Neural crest cell (in vitro differentiated cells): ENCODE measurements at places on chromosomes 13 and 19. TPM values are rescaled to one million over a fixed set of nuclear protein-coding genes. Genes with fewer than 3 reads are reported as not detected.

Gene RFPL4AL1
- not detected in 2 replicates for total RNA-seq

DNA sequence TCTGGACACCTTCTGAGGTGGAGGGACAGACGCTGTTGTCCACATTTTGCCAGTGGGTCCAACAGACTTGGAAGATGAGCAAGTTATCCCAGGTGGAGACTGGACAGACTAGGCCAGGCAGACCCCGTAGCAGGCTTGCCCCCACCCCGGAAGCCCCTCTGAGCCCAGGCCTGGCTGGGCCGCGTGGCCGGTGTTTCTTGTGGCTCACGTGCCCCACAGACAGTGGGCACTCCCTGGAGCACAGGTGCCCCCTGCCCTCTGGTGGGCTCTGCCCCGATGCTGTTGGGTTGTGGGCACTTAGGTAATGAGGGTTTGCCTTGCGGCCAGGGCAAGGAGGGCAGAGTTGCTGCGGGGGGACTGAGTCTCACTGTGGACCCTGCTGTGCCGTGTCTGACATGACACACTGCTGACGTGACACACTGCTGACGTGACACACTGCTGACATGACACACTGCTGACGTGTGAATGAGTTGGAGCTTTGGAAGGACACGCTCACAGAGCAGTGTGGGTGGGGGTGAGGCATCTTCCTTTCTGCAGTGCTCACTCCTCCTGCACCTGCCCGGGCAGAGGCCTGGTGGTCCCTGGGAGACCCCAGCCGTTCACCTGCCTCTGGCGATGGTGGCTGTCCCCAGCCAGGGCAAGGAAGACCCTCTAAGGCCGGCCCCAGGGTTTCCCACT, 25.1 kb downstream of the DOT1L start:
- DNase-seq, result no peak

Gene RDH8
- not detected in 2 replicates for total RNA-seq

DNA sequence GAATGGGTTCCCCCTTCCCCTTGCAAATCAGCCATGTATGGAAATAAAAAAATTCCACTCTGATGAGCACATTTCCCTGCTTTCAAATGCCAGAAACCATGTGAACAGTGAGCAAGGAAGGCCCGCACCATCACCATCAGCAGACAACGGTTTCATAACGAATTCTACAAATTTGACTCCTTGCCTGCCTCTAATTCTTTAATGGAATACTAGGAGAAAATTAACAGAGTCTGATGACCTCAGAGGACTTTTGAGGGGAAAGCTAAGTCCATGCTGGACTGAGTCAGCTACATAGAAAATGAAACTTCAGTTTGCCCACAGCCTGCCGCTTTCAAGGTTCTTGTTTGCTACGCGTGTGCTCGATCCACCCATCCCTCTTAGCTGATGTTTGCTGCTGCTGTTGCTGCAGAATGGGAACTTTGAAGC, 46.7 kb upstream of the KL start:
- DNase-seq, result no peak

Gene OR7D2
- total RNA-seq, result 1.6 and 1.9 TPM in 2 replicates

DNA sequence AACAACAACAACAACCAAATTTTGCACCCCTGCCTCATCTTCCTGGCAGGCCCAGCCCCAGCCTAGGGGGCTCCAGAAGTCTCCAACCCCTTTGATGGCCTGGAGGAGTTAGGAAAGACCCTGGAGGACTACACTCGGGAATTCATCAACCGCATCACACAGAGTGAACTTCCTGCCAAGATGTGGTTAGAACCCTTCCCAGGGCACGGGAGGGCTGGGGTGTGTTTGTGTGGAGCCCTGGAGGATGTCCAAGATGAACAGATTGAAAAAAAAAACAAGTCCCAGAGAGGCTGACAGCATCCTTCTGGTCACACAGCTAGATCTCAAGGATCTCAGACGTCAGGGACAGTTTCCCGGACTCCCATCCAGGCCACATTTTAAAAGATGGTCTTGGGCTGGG, 13.3 kb downstream of the APOC1 start:
- DNase-seq, result no peak

DNA sequence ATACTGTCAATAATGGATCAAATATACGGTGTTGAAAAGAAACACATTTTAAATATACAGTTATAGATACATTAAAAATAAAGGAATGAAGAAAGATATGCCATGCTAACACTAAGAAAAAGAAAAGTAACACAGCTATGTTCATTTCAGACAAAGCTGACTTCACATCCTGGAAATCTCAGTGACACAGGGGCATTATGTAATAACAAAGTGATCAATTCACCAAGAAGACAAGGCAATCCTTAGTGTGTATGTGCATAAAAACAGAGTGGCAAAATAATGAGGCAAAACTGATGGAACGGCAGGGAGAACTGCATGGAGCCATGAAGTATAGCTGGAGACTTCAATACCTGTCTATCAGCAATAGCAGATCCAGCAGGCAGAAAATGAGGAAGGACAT, 13.1 kb downstream of the ZNF14 start:
- no peak for DNase-seq

Gene TMEM255B
- total RNA-seq, result 2.4 and 2.5 TPM in 2 replicates

Gene MZF1
- 40.5 and 43.3 TPM in 2 replicates for total RNA-seq

DNA sequence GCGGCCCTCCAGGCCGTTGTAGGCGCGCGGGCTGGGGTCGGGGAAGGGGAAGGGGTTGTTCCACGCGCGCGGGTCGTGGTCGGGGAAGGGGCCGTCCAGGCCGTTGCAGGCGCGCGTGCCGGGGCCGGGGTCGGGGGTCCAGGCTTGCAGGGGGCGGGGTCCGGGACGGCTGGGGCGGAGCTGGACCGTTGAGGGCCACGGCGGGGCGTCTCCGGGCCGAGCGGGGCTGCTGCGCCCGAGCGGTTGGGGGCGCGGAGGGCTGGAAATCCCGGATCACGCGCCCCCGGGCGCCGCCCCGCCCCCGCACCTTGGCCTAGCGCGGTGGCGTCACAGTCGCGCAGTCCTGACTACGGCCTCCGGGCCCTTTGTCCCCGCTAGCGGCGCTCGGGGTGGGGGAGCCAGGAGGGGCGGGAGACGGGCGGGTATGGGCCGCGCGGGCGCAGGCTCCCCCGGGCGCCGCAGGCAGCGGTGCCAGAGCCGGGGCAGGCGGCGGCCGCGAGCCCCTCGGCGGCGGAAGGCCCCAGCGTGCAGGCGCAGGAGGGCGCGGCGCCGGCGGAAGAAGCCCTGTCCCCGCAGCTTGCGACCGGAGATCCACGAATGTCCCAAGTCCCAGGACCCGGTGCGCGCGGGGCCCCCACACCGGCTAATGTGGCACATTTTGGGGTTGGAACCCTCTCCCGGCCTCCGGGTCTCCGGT, 665 bp downstream of the GPX4 start:
- DNase-seq, result peak; percentile 64

- DNase-seq, result no peak
These were observed 478 bp downstream of the LMO7 start for GRCh38 chr13:75636436-75637180.

DNA sequence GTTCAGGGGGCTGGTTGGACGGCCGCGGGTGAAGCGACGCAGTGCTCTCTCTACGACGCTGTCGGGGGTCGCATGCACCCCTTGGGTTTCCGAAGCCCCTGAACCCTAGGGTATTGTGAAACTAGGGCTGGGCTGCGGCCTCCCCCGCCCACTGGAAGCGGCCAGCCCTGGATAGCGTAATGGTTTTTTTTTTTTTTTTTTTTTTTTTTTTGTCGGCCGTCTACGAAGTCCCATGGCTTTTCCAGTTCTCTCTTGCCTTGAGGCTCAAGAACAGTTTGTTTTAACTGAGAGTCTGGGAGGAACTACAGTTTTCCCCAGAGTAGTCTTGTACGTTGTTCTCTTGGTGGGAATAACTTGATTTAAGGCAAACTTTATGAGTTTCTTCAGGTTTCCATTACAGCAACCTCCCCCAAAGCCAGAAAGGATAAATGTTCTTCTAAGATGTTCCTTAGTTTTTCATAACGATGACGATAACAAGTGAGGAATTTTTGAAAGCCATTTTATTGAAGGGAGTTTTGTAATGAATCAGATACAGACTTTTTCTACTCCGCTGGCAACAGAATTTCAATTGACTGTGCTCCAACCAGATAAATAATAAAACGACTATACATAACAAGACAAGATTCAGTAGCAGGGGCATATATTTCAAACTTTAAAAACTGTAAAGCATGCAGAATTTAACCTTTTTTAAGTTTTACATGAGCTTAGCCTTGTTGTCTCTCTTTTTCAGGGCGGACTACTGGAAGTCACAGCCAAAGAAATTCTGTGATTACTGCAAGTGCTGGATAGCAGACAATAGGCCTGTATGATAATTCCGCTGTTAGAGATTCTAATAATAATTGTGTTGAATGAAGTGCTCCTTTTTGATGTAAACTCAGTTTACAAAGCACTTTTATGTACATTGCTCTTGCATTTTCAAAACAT, 867 bp downstream of the WBP4 start:
- DNase-seq, result no peak

- DNase-seq, result no peak
These were observed 14.9 kb upstream of the ZNF611 start for GRCh38 chr19:52749780-52750179.

Gene ZIM2
- not detected in 2 replicates for total RNA-seq

Gene EDNRB
- 26.8 and 27.9 TPM in 2 replicates for total RNA-seq

DNA sequence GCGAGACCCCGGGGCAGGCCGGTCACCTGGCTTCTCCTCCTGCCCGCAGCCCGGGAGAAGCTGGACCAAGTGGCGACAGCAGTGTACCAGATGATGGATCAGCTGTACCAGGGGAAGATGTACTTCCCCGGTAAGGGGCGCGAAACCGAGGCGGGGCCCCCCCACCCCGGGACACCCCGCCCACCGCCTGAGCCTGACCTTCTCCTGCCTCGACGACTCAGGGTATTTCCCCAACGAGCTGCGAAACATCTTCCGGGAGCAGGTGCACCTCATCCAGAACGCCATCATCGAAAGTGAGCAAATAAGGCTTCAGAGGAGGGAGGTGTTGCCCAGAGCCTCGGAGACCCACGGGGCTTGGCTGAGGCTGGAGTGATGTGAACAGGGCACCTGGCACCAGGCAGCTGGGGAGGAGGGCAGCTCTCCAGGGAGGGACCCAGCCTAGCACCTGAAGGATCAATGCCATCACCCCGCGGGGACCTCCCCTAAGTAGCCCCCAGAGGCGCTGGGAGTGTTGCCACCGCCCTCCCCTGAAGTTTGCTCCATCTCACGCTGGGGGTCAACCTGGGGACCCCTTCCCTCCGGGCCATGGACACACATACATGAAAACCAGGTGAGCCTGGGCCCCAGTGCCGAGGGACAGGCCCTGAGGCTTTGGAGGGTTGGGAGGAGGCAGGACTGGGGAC, 629 bp downstream of the IZUMO4 start:
- no peak for DNase-seq

DNA sequence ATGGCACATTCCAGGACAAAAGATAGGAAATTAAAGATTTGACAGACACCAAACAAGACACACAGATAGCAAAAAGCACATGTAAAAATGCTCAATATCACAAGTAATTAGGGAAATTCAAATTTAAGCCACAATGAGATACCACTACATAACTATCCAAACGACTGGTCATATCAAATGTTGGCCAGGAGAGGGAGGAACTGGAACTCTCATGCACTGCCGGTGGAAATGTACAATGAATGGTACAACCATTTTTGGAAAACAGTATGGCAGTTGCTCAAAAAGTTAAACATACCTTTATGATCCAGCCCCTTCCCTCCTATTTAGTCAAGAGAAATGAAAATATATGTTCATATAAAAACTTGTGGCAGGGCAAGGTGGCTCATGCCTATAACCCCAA, 36.8 kb upstream of the CYP2S1 start:
- no peak for DNase-seq

DNA sequence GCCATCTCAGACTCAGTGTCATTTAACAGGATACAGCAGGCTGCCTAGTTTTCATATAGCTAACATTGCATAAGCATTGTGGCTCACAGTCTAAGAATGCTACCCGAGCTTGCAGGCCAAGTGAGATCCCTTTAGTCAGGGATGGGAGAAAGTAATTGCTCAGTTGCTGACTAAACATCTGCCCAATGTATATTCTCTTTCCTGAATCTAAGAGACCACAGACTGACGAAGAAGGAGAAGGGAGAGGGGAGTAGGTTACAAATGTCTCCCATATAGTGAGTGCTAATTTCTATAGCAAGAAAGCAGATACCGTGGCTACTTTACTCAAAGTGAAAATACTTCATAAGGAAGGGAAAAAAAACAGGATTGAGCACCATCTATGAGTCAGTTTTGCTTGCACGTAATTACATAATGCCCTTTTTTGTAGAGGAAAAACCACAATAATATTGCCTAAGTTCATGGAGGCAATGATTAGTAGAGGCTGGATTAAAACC, 453.9 kb downstream of the COG6 start:
- DNase-seq, result no peak
